WTC11 (cell line): ENCODE measurements at places on chromosomes 12 and 14.

GRCh38 chr14:103698380-103699260 lies 16.6 kb downstream of the XRCC3 start:
- no peak for DNase-seq

DNA sequence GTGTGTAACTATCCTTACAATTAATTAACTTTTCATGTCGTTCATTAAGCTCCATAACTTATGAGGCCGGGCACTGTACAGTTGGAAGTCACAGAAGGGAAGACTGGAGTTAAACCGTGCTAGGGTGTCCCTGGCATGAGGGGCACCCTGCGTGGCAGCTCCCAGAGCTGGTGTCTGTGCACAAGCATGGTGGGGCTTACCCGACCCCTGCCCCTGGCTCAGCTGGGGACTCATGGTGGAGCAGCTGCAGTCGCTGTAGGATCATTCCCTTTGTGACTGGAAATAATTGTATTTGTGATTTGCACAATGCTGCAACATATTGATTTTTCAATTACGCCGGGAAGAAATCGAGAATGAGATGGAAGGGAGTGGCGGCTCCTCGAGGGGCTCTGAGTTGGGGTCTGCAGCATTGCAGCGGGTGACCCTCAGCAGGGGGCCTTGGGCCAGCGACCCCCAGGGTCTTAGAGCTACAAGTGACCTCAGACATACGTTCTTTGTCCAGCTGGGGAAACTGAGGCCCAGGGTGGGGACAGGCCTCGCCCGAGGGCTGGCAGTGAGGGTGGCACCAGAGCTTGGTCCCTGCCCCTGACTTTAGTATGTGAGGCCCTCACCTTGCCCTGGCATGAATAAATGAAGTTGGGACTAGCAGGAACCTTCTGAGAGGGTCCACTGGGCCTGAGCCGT lies 125.4 kb downstream of the KIF26A start:
- peak; percentile 8 for DNase-seq

GRCh38 chr12:19946550-19946949 lies 421.8 kb upstream of the PDE3A start:
- no peak for DNase-seq

DNA sequence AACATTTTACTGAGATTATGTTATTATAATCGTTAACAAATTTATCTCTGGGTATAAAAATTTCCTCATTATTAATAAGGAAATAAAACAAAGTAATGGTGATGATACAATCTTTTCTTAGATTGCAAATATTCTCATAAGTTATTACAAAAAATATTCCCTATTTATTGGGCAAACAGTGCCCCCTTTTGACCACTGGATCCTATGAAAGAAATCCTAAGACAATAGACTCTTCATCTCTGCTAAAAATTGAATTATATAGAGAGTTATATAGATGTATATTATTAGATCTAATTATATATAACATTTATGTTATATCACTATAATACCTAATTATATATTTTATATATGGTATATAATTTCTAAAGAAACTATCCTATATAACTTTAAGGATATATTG lies 94.2 kb upstream of the FGD4 start:
- DNase-seq, result no peak

DNA sequence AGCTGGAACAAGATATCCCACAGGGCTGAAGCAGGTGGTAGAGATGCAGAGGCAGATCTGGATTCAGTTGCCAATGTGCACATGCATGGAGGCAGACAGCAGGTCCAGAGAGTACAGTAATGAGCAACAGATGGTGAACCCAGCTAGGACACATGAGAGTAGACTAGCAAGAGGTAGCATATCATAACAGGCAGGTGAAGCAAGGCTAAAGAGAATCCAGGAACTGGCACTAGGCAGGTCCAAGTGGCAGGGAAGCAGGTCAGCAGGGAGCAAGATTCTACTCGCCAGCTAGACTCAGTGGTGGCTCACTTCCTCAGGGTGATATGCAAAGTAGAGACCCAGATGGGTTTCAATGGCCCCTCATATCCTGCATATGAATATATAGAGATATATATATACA lies 15.3 kb upstream of the MYF6 start:
- DNase-seq, result no peak

GRCh38 chr12:58750484-58750883 lies 169.8 kb downstream of the LRIG3 start:
- DNase-seq, result no peak

DNA sequence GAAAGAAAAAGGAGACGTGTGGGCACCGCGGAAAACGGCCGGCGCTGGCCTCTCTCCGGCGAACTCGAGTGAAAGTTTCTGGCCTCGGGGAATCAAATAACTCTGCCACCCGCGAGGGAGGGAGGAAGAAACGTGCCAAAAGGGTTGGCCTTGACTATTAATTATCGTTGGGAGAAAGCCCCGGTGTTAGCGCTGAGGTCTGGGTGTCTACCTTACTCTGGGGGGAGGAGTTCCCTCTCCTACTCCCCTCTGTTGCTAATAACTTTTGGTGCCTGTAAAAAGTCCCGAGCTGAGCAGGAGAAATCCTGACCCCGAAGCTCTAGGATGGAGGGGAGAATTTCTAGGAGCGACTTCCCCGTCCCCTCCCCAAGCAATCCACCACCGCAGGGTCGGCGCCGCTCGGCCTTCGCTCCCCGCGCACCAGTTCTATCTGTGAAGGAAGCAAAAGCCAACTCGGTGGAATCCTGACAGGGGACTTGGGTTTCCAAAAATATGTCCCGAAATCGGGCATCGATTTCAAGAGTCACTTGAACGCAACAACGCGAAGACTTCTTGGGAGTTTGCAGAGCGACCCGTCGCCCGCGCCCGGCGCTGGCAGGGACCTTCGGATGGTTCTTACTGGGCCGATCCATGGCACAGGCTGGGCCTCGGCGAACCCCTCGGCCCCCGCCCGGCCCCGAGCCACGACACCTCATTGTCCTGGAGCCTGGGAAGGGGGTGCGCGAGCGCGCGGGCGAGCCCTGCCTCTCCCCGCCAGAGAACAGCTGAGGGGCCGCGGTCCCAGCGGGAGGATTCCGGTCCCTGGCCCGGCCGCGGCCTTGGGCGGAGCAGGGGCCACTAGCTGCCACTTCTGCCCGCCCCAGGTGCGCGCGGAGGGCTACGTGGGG lies 1.7 kb downstream of the OTX2 start:
- peak; percentile 61 for DNase-seq
